Kidney tubule cell (primary cell): ENCODE measurements at places on chromosomes 2 and 18.

DNA sequence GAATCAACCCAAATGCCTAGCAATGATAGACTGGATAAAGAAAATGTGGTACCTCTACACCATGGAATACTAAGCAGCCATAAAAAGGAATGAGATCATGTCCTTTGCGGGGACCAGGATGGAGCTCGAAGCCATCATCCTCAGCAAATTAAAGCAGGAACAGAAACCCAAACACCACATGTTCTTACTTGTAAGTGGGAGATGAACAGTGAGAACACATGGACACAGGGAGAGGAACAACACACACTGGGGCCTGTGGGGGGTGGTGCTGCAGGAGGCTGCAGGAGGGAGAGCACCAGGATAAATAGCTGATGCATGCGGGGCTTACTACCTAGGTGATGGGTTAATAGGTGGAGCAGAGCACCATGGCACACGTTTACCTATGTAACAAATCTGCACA is 8.4 kb upstream of the PID1 start:
- DNase-seq = no peak

DNA sequence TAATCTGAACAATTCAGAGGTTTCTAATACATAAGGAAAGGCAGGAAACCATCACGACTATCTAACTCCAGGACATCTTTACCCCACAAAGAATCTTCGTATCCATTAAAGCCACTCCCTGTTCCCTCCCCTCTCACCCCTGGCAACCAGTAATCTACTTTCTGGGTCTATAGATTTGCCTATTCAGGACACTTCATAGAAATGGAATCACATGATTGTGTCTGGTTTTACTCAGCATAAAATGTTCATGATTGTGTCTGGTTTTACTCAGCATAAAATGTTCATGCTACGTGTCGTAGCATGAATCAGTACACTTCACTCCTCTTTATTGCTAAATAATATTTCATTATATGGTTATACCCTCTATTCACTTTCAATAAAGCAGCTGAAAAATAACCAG is 11.6 kb downstream of the FECH start:
- DNase-seq = no peak

DNA sequence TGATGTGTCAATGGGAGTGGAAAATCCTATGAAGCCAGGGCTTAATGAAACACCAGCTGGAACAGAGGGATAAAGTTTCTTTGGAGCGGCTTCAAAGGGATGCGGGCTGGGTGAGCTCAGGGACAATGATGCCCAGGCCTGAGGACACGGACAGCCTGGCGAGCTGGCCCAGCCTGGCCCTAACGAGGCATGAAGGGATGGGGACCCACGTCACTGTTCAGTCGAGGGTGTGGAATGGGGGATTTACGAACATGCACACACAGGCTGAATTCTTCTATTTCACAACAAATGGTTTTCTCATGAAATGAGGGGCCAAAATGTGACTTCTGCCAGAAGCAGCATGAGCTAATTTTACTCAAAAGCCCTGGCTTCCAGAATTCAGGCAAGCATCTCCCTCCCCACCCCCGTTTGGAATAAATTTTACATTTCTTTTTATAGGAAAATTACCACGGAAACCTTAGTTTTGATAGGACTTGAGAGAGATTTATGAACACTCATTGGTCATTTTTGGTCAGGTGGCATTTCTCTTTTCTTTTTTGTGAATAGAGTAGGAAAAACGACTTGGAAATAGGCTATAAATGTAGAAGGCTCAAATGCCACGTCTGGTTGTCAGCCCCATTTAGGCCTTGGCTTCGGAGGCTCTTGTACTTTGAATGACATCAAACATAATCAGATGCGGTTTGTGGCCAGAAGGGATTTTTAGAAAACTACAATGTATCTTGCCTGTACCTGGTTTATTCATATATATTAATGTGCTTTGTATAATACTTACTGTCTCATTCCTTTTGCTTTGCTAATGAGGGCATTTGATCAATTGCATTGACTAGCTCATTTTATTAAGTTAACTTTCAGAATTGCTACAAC is 893.8 kb upstream of the CELF4 start:
- DNase-seq = no peak

- DNase-seq = peak; percentile 32
These were observed 21.2 kb upstream of the MAP3K20 start for GRCh38 chr2:173054466-173054865.

- no peak for DNase-seq
These were observed 134.5 kb downstream of the CLIP4 start for GRCh38 chr2:29249666-29250253.

- no peak for DNase-seq
These were observed 52.5 kb downstream of the MBP start for GRCh38 chr18:77079954-77080682.

GRCh38 chr18:75247611-75248421 is 37.2 kb downstream of the TSHZ1 start:
- peak; percentile 70 for DNase-seq

GRCh38 chr18:11004294-11004693 is 145.1 kb downstream of the PIEZO2 start:
- peak; percentile 11 for DNase-seq

DNA sequence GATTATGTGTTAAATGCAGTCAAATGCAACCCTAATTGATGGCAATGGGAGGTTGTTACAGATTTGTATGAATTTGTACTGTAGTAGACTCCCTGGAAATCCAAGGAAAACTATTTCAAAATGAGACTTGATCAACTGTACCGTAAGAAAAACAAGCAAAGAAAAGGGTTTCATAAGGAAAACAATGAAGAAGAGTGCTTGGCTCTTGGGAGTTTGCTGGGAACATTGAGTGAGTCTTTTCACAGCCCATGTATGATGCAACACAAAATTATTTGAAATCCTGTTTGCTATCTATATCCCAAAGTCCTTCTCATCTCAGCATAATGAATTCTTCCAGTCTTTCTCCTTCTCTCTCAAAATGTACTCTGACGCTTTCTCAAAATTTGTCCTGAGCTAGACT is 67.0 kb upstream of the OSR1 start:
- DNase-seq = no peak

DNA sequence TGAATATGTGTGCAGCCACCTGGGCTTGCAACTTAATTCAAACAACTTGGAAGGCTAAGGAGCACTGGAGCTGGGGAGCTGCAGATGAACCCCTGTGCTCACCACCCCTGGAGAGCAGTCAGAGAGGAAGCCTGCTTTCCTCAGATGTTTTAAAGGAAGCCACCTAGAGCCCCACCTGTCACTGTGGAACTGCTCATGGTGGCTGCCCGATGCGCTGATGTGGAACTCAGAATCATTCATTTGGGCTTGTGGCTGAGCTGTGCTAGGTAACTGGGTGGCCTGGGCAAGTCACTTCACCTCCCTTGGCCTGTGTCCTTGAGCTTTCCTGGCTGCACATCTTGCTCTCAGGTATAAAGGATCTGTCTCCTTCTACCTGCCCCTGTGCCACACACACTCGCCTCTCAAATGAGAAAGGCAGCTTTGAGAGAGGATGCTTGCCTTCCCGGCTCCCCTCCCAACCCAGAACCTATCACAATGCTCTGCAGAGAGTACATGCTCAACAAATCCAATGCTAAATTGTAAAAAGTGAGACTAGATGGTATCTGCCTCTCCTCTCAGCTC is 41.3 kb downstream of the BCL11A start:
- DNase-seq = no peak

DNA sequence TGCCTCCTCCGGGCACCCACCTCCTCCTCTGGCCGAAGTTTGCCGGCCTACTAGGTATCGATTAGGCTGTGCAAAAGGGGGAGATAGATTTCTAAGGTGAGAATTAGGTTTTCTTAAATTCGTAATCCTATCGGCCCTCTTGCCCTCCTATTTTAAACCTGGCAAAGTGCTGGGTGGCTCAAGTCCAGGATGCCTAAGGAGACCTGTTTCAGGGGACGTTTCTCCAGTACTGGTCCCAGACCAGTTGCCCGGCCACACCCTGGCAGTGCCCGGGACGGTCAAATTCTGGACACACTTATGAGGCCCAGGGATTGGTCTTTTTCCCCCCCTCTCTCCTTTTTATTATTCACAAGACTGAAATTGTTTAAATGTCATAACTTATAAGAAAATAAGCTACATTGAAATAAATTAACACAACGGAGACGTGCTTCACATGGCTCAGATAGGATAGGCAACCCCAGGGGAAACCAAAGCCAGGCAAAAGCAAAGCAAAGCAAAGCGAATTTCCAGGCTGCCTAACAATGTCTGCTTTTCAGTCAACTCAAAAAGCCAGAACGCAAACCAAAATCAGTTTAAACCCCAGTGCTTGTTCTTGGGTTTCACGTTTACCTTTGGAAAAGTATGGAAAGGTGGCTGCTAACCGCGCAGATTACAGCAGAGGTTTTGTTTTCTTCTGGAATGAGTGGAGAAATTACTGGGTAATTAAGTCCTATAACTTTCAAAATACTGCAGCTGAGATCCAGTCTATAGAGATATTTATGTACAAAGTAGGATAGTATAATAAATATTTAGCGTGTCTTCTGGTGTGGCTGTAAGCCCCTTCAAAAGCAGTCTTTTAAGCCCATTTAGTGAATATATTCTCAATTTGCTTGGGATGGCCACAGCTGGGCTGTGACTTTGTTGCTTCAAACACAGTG is 3.0 kb downstream of the GBX2 start:
- DNase-seq = no peak

GRCh38 chr2:46915281-46915810 is at the start of gene MCFD2:
Gene MCFD2 (minus strand): TSS chr2:46915806. CDS start chr2:46909171, 6,635 bp downstream.
- DNase-seq = peak; percentile 24

GRCh38 chr18:3879836-3880120 is 429.8 kb downstream of the TGIF1 start:
- DNase-seq = no peak

- peak; percentile 69 for DNase-seq
These were observed 154.5 kb upstream of the LRRTM1 start for GRCh38 chr2:80459028-80459427.

DNA sequence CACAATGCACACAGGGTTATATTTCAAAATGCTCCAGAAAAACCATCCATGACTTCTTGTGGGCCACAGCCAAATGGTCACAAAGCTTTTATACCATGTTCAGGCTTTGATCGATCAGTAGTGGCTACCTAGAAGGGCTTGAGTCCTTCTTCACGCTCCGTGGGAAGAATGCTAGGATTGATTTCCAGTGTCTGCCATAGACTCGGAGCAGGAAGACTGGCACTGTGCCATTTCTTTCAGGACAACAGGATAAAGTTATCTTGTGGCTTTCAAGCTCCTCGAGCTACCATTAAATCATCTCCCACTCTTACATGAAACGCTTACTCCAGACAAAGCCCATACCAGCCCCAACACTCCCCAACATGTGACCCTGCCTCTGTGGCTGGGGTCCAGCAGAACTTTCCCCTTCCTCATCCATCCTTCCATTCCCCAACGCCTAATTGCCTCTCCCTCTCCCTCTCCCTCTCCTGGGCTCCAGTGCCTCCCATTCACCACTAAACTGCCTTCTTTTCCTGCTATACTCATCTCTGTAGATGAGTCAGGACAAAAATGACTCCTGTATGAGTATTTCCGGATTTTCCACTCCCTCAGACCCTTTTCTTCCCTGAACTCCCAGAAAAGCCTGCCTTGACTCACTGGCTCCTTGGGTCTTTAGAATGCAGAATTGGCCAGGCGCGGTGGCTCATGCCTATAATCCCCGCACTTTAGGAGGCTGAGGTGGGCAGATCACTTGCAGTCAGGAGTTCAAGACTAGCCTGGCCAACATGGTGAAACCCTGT is 40.9 kb downstream of the ADD2 start:
- DNase-seq = peak; percentile 92

- DNase-seq = no peak
These were observed 63.2 kb downstream of the ADCY3 start for GRCh38 chr2:24856791-24857211.

DNA sequence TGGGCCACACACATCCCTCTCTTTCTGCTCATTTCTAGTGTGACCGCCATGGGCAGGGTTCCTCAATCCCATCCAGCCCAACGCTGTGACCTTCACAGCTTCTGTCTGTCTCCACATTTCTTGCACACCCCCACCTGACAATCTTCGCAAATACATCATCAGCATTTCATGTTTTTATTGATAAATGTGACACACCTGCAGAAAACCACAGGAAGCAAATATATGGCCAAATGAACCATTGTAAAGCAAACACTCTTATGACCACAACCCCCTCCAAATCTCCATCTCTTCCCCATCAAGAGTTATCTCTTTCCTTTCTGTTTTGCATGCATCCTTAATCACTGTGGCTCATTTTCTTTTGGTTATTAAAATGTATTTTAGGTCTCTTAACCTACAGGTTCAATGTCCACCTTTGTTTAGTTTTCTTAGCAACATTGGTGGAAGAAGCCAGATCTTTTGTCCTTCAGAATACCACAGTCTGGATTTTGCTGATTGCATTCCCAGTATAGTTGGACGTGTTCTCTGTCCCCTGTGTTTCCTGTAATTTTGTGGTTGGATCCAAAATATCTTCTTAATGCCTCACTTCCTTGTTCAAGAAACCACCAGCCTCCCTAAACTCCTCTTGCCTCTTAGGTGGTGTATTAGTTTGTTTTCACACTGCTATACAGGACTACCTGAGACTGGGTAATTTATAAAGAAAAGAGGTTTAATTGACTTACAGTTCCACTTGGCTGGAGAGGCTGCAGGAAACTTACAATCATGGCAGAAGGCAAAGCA is 9.8 kb upstream of the NCK2 start:
- DNase-seq = peak; percentile 91

GRCh38 chr2:68767031-68767961 is 32.7 kb downstream of the ARHGAP25 start:
- DNase-seq = no peak

DNA sequence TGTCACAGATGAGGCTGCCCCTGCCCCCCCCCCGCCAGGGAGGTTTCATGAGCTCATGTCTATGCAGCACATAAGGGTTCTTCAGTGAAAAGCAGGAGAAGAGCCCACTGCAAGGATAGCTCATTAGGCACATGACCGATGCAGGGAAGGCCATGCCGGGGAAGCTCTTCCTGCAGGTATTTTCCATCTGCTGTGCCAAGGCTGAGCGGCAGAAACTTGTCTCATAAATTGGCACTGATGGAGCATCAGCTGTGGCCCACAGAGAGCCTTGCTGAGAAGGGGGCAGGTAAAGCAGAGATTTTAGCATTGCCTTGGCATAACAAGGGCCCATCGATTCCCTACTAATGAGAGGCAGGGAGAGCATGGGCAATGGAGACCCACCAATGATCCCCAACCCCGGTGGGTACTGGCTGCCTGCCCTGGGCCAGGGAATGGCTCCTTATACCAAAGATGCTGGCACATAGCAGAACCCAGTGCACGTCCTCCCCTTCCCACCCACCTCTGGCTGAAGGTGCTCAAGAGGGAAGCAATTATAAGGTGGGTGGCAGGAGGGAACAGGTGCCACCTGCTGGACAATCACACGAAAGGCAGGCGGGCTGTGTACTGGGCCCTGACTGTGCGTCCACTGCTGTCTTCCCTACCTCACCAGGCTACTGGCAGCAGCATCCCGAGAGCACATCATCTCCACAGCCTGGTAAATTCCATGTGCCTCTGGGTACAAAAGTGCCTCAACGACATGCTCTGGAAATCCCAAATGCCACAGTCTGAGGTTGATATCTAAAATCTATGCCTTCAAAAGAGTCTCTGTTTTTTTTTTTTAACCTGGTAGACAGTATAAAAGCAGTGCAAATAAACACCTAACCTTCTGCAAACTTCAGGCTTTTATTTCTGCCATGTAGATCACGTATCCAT is 41.4 kb downstream of the STEAP3 start:
- peak; percentile 62 for DNase-seq
